Caco-2 (cell line): ENCODE measurements at places on chromosomes 6 and 20. TPM values are rescaled to one million over a fixed set of nuclear protein-coding genes. Genes with fewer than 3 reads are reported as not detected.

FLRT3 gene
- total RNA-seq, result 98.2 and 107 TPM in 2 replicates

CLDN20 gene
- not detected in 2 replicates for total RNA-seq

TULP1 gene
- total RNA-seq, result not detected in 2 replicates

TSPO2 gene
- total RNA-seq, result 0.49 and 0.61 TPM in 2 replicates

KLC4 gene
- 47.7 and 52.7 TPM in 2 replicates for total RNA-seq

MLN gene
- total RNA-seq, result not detected in 2 replicates

IL17F gene
- total RNA-seq, result not detected in 2 replicates

HSD17B8 gene
- 10.0 and 12.5 TPM in 2 replicates for total RNA-seq

SSTR4 gene
- total RNA-seq, result not detected in 2 replicates

ZFAND3 gene
- total RNA-seq, result 91.1 and 107 TPM in 2 replicates

- H3K4me1 ChIP-seq, result peaks cover 6% of the 10 kb centered on the region; the same call in 1 of the 2 replicates
- H3K36me3 ChIP-seq, result no peaks in the 10 kb centered on the region
- H3K27me3 ChIP-seq, result no peaks in the 10 kb centered on the region
- no peak overlapping the region for H3K27ac ChIP-seq
- DNase-seq, result no peak
Observed at GRCh38 chr6:26468829-26469228, 11.1 kb downstream of the BTN2A1 start.

- no peak for DNase-seq
- H3K27me3 ChIP-seq, result no peaks in the 10 kb centered on the region
- no peak overlapping the region for H3K4me3 ChIP-seq
- no peaks in the 10 kb centered on the region for H3K36me3 ChIP-seq
- peaks cover 7% of the 10 kb centered on the region for H3K4me1 ChIP-seq
- peak overlapping the region; percentile 99 for H3K27ac ChIP-seq
Observed at GRCh38 chr20:5608442-5609161, 141.6 kb upstream of the SHLD1 start.

GRCh38 chr6:168516944-168517741 lies 76.2 kb downstream of the SMOC2 start:
- no peaks in the 10 kb centered on the region for H3K36me3 ChIP-seq
- no peak for DNase-seq
- no peak overlapping the region for H3K4me3 ChIP-seq
- H3K27ac ChIP-seq, result no peak overlapping the region

- no peaks in the 10 kb centered on the region for H3K27me3 ChIP-seq
- H3K4me3 ChIP-seq, result no peak overlapping the region
- no peaks in the 10 kb centered on the region for H3K4me1 ChIP-seq
- DNase-seq, result no peak
- no peaks in the 10 kb centered on the region for H3K36me3 ChIP-seq
Observed at GRCh38 chr6:97626671-97627441, 343.8 kb upstream of the MMS22L start.

DNA sequence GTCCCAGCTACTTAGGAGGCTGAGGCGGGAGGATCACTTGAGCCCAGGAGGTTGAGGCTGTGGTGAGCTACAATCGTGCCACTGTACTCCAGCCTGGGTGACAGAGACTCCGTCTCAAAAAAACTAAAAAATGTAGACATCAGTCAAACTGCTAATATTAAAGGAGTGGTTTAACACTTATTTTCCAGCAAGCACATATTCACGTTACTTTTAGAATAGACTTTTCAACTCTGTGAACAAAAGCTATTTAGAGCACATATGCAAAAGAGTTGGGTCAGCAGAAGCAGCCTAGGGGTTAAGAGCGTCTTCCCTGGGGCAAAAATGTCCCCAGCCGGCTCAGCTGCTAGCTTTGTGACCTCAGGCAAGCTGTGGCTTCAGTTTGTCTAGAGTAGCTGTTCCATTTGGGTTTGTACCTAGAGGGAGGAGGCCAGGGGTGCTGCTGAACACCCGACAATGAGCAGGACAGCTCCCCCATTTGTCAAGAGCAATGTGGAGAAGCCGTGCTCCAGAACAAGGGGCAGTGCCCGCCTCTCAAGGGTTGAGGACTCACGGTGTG lies 62.5 kb upstream of the PTGIS start:
- H3K36me3 ChIP-seq, result 0 out of 2 replicates have a peak, but pooled peaks cover 1% of the 10 kb centered on the region
- H3K27me3 ChIP-seq, result no peaks in the 10 kb centered on the region
- peaks cover 10% of the 10 kb centered on the region for H3K4me1 ChIP-seq
- H3K27ac ChIP-seq, result no peak overlapping the region
- DNase-seq, result no peak

DNA sequence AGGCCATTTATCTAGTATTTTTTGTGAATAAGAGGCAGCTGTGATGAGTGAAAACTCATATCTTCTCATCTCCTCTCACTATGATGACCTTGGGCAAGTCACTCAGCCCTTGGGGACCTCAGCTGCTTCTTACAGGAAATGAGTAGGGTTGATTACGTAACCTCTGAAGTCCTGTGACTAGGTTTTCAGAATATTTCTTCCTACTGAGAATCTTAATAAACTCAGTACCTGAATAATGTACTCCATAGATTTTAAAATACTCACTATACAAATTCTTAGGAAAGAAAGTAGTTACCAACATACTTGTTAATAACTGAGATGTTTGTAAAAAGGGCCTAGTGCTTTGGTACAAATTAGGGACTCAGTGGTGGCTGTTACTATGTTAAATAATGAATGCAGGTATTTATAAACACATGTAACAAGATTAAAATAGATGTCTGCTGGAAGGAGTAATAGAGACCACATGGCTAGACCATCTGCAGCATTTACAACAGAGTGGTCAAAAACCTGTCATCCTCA lies 60.9 kb downstream of the RPRD1B start:
- no peak for DNase-seq
- H3K27ac ChIP-seq, result peak overlapping the region; percentile 20
- H3K4me3 ChIP-seq, result no peak overlapping the region
- no peaks in the 10 kb centered on the region for H3K27me3 ChIP-seq
- H3K4me1 ChIP-seq, result peaks cover 8% of the 10 kb centered on the region; the same call in 1 of the 2 replicates

DNA sequence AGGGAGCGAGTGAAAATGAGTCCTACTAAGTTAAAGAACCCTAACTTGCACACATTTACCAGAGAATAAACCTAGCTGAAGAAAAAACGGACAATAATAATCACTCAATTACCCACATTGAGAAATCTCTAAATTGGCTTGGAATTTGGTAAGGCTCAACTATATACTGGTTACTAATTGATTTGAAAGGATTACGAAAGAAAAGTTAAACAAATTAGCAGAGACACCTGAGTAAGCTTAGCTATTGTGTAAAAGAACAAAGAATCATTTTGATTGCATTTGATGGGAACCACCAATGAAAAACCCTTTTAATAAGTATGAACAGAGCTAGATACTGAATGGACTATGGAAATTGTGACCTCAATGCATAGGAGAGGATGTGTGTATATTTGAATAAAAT lies 118.6 kb upstream of the ADGRF1 start:
- no peak overlapping the region for H3K4me3 ChIP-seq
- H3K36me3 ChIP-seq, result no peaks in the 10 kb centered on the region
- H3K4me1 ChIP-seq, result 0 out of 2 replicates have a peak, but pooled peaks cover 4% of the 10 kb centered on the region
- H3K27ac ChIP-seq, result no peak overlapping the region
- no peaks in the 10 kb centered on the region for H3K27me3 ChIP-seq

GRCh38 chr20:6053064-6053775 lies 640 bp downstream of the LRRN4 start:
- no peaks in the 10 kb centered on the region for H3K27me3 ChIP-seq
- peaks cover 62% of the 10 kb centered on the region for H3K4me1 ChIP-seq
- H3K36me3 ChIP-seq, result peaks cover 3% of the 10 kb centered on the region; the same call in 1 of the 2 replicates
- H3K4me3 ChIP-seq, result peak overlapping the region; percentile 71

DNA sequence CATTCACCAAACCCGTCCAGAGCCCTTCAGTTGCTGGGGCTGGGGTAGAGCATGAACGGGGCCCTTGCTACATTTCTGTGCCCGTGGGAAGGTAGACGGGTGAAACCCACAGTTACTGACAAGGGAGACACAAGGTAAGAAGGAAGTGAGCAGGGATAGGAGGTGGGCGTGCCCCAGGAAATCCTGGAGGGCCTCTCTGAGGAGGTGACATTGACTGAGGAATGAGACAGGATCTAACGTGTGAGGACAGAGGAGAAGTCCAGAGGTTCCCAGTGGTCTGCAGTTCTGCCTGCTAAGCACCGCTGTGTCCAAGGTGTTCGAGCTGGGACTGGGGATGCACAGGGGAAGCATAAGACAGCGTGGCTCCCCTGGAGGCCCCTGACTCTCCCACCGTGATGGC lies 378.8 kb downstream of the CDH4 start:
- no peaks in the 10 kb centered on the region for H3K4me1 ChIP-seq
- H3K4me3 ChIP-seq, result no peak overlapping the region
- no peak for DNase-seq
- H3K36me3 ChIP-seq, result no peaks in the 10 kb centered on the region
- no peaks in the 10 kb centered on the region for H3K27me3 ChIP-seq
- H3K27ac ChIP-seq, result no peak overlapping the region

DNA sequence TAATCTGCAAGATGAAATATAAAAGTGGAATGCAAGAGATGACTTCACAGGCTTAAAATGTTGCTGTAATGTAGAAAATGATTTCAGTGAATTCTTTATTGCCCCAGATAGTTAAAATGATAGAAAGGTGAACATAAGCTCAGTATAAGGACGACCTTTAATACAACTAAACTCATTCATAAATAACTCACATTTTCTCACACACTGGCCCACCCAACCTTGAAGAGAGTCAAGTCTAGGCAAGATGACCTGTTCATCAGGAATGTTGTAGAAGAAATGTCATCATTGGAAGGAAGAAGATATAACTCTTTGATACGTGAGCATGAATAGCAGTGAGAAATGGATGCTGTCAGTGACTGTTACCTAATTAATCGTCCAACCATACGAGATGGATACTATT lies 111.1 kb upstream of the SASH1 start:
- no peak for DNase-seq
- no peaks in the 10 kb centered on the region for H3K4me1 ChIP-seq
- no peak overlapping the region for H3K4me3 ChIP-seq
- H3K36me3 ChIP-seq, result no peaks in the 10 kb centered on the region
- no peak overlapping the region for H3K27ac ChIP-seq

DNA sequence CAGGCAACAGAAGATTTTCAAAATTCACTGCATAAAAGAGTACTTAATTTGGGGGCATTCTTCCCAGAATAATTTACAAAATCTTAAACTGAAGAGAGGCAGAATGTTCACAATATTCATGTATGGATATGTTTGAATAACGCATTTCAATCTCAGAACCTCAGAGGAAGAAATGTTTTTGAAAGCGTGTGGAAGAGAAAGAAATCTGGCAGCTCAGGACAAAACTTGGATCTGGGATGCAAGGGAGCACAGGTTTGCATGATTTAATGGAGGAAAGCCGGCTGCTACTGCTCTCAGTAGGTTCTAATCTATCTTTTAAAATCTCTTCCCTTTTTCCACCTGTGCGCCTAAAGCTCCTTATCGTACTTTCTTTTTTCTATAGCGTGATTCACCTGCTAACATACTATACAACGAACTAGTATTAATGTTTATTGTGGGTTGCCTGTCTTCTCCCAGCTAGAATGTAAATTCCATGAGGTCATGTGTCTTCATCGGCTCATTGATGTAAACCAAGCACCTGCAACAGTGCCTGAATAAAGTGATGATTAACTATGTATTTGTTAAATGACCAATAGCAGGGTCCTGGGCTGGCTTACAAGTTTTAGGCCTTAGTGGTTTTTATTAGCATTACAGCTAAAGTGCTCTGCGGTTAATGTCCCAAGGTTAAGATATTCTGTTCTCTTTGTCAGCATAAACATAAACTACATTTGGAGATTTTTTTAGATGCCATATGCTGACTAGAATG lies 15.3 kb downstream of the PRL start:
- DNase-seq, result no peak
- H3K4me3 ChIP-seq, result no peak overlapping the region
- H3K4me1 ChIP-seq, result no peaks in the 10 kb centered on the region
- no peaks in the 10 kb centered on the region for H3K27me3 ChIP-seq

DNA sequence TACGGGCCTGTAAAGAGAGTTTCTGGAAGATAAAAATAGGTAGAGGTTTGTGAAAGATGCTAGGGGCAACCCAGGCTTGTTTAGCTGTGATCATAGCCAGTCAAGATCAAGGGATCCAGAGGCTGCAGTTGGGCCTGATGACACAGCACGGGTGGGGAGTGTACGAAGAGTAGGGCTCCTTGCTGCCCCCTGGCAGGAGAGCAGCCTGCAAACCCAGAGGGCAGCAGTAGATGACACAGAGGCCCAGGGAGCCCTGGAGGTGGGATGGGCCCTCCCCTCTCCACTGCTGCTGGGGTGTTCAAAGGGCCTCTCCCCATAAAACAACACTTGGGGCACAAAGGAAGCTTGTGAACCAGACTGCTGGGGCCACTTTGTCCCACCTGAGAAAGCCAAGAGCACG lies 47.2 kb downstream of the VEGFA start:
- no peak overlapping the region for H3K4me3 ChIP-seq
- peak; percentile 69 for DNase-seq
- no peaks in the 10 kb centered on the region for H3K36me3 ChIP-seq
- no peaks in the 10 kb centered on the region for H3K27me3 ChIP-seq

GRCh38 chr6:90293319-90293953 lies 3.2 kb downstream of the BACH2 start:
- no peak overlapping the region for H3K27ac ChIP-seq
- no peaks in the 10 kb centered on the region for H3K36me3 ChIP-seq
- peaks cover 7% of the 10 kb centered on the region for H3K27me3 ChIP-seq
- peaks cover 7% of the 10 kb centered on the region; the same call in 1 of the 2 replicates for H3K4me1 ChIP-seq
- H3K4me3 ChIP-seq, result no peak overlapping the region
- DNase-seq, result no peak

DNA sequence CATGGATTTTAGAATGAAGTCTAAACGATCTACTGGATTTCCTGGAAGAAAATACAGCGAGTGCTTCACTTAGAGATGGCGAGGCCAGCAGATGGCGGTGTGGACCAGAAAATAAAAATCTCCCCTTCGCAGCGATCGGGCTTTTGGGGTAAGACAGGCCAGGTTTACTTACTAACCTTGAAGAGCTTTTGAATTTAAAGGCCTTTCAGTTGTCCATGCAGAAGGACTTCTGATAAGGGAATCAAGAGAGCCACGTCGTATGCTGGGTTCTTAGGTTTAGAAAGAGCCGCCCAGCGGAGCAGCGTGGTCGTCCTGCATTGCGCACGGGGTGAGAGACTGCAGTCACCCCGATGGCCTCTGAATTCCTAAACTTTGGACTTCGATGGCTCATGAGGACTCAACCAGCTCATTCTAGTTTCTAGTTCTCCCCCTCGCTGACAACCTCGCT lies 125.2 kb upstream of the RALGAPA2 start:
- 0 out of 2 replicates have a peak overlapping the region, but pooled peaks have one; percentile 15 for H3K4me3 ChIP-seq
- H3K36me3 ChIP-seq, result no peaks in the 10 kb centered on the region
- DNase-seq, result peak; percentile 75
- no peak overlapping the region for H3K27ac ChIP-seq

GRCh38 chr6:100347901-100348550 lies 116.7 kb downstream of the SIM1 start:
- no peak overlapping the region for H3K4me3 ChIP-seq
- H3K27ac ChIP-seq, result no peak overlapping the region
- H3K36me3 ChIP-seq, result no peaks in the 10 kb centered on the region
- no peaks in the 10 kb centered on the region for H3K27me3 ChIP-seq
- H3K4me1 ChIP-seq, result no peaks in the 10 kb centered on the region
- DNase-seq, result no peak

DNA sequence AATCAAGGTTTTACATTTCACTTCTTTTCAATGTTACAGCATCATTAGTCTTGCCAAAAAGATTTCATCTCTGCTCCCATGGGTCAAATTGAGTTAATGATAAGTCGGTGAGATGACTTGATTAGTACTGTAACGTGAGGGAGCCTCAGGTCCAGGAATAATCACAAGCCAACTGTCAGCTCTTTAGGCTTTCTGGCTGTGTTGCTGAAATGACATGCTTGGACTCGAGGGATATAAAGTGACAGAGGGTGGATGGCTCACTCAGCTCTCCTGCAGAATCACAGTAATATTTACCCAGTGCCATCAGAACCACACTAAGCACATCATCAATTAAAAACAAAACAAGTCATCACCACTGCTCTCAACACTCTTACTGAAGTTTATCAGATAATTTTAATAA lies 196.2 kb upstream of the THEMIS start:
- 0 out of 2 replicates have a peak, but pooled peaks cover 7% of the 10 kb centered on the region for H3K4me1 ChIP-seq
- H3K4me3 ChIP-seq, result no peak overlapping the region
- H3K27ac ChIP-seq, result no peak overlapping the region
